Esophagus muscularis mucosa (tissue), 4 donors: ENCODE measurements at places on chromosomes 2 and 18. TPM values are rescaled to one million over a fixed set of nuclear protein-coding genes. Genes with fewer than 3 reads are reported as not detected.

Gene GALNT14
- 0.80 TPM for total RNA-seq

DNA sequence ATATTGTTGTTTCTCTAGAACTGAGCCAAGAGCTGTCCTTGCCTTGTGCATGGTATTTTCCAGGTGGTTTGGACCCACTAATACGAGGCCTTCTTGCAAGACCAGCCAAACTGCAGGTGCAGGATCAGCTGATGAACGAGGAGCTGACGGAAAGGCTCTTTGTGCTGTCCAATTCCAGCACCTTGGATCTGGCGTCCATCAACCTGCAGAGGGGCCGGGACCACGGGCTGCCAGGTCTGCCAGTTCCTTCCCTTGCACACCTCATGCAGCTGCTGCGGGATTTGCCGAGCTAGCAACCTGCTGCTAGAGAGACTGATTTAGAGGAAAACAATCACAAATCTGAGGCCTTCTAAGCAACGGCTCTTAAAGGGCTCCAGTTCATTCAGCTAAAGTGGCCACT, 74.5 kb downstream of the TPO start:
- DNase-seq = no peak

GRCh38 chr2:216299588-216299987, 72.7 kb downstream of the MARCHF4 start:
- no peak for DNase-seq

DNA sequence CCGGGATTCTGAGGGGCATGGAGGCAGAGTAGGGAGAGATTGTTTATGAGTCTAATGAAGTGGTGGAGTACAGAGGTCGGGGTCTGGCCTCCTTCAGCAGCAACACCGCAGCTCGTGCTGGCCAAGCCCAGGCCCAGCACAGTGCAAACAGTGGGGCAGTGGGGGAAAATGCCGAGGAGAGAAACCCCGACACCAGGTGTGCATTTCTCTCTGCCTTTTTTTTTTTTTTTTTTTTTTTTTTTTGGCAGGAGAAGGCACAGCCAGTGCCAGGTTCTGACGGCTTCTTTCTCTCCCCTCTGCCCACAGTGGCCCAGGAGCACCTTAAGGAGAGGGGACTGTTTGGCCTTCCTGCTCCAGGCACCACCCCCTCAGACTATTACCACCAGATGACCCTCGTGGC, 219.3 kb downstream of the GLI2 start:
- DNase-seq = no peak

GRCh38 chr2:85042330-85042729, 71.4 kb downstream of the KCMF1 start:
- no peak for DNase-seq

DNA sequence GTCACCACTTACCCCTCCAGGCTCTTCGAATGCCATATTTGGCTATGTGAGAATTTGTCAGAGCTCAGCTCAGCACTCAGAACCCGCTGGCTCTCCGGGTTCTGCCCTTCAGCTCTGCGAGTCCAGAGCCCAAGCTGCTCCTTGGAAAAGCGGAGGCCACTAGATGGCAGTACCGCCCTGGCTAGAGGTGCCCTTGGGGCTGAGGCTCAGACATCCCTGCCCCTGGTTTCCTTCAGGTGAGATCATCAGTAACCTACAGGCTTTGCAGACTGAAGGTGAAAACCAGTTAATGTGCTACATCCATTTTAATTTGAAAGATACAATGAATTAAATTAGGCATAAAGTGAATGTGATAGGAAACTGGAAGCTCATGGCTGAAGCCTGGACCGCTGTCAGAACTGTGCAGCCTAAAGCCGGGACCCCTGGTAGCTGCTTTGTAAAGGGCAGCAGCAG, 285.6 kb downstream of the AGAP1 start:
- DNase-seq = no peak
